ENCODE measurements at places on chromosomes 6 and 20. TPM values are rescaled to one million over a fixed set of nuclear protein-coding genes. Genes with fewer than 3 reads are reported as not detected.

The PI16 gene
- not detected for total RNA-seq

The C20orf202 gene
- not detected for total RNA-seq

The EPPIN gene
- total RNA-seq: not detected

The IL17F gene
- not detected for total RNA-seq

The OPRM1 gene
- not detected for total RNA-seq

The TOX2 gene
- 24.7 TPM for total RNA-seq

The ZNF343 gene
- 22.8 TPM for total RNA-seq

The BCAS1 gene
- total RNA-seq: not detected

The CRYBG1 gene
- total RNA-seq: 74.4 TPM

The POM121L2 gene
- total RNA-seq: 0.12 TPM

The EFCAB8 gene
- 0.10 TPM for total RNA-seq

The SLC4A11 gene
- total RNA-seq: 0.60 TPM

The WFDC2 gene
- total RNA-seq: 0.78 TPM

The RSPH4A gene
- not detected for total RNA-seq

The KCNK16 gene
- not detected for total RNA-seq

The MYT1 gene
- not detected for total RNA-seq

The SLC22A2 gene
- total RNA-seq: not detected

The GABRR1 gene
- not detected for total RNA-seq

The RGS19 gene
- total RNA-seq: 18.9 TPM

The GINM1 gene
- total RNA-seq: 49.6 TPM

The PDE7B gene
- total RNA-seq: 4.9 TPM

The KIF13A gene
- total RNA-seq: 25.5 TPM

The CST3 gene
- 515 TPM for total RNA-seq

The NHSL1 gene
- 4.0 TPM for total RNA-seq

The AKAP12 gene
- 37.3 TPM for total RNA-seq

The PRKN gene
- not detected for total RNA-seq

The MTFR2 gene
- total RNA-seq: 17.1 TPM

The ADISSP gene
- total RNA-seq: 52.7 TPM

The AMD1 gene
- total RNA-seq: 123 TPM

The PGC gene
- total RNA-seq: not detected

The ZNF341 gene
- 1.6 TPM for total RNA-seq

The HEY2 gene
- total RNA-seq: 0.36 TPM

The TREML2 gene
- total RNA-seq: not detected

The NKAPL gene
- not detected for total RNA-seq

The SNX5 gene
- 187 TPM for total RNA-seq

The ME1 gene
- total RNA-seq: 18.9 TPM

The ZKSCAN3 gene
- total RNA-seq: 3.9 TPM

The E2F1 gene
- total RNA-seq: 33.3 TPM

The TMEM74B gene
- total RNA-seq: not detected

The JAG1 gene
- 3.0 TPM for total RNA-seq

The SEMG1 gene
- not detected for total RNA-seq

The DOK5 gene
- not detected for total RNA-seq

The NKAIN4 gene
- not detected for total RNA-seq

The DHX16 gene
- 36.8 TPM for total RNA-seq

The GMPR gene
- total RNA-seq: 34.9 TPM

The PRL gene
- total RNA-seq: not detected

All from RPMI7951 (cell line).